A673 (cell line): ENCODE measurements at places on chromosomes 7 and 10.

GRCh38 chr10:132461683-132462231 is 64.8 kb downstream of the PWWP2B start:
- no peak overlapping the region for H3K27ac ChIP-seq
- no peaks in the 10 kb centered on the region for H3K36me3 ChIP-seq
- H3K27me3 ChIP-seq, result no peaks in the 10 kb centered on the region
- no peak for DNase-seq

GRCh38 chr10:118394301-118395200 is 52.4 kb upstream of the FAM204A start:
- H3K27me3 ChIP-seq, result peaks cover under 1% of the 10 kb centered on the region
- DNase-seq, result no peak
- H3K36me3 ChIP-seq, result no peaks in the 10 kb centered on the region

DNA sequence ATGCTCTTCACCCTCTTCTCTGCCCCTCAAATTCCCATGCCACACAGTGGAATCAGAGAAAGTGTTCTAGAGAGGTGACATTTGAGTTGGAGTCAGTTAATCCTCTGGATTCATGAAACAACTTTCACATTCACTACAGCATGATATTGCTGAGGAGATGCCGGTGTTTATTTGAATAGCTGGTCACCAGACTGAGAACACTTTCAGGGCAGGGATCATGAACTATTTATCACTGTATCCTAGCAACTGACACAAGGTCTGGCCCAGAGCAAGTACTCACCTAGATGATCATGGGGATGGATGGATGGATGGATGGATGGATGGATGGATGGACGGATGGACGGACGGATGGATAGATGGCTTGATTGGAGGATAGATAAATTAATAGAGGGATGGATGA is 116.7 kb upstream of the ZMIZ1 start:
- no peak overlapping the region for H3K27ac ChIP-seq
- no peak overlapping the region for H3K4me3 ChIP-seq
- H3K36me3 ChIP-seq, result no peaks in the 10 kb centered on the region
- no peak for DNase-seq
- H3K4me1 ChIP-seq, result peaks cover 6% of the 10 kb centered on the region

GRCh38 chr10:130427216-130427722 is 291.1 kb downstream of the GLRX3 start:
- H3K27me3 ChIP-seq, result no peaks in the 10 kb centered on the region
- no peak overlapping the region for H3K27ac ChIP-seq
- no peaks in the 10 kb centered on the region for H3K4me1 ChIP-seq

- H3K4me1 ChIP-seq, result no peaks in the 10 kb centered on the region
- H3K36me3 ChIP-seq, result no peaks in the 10 kb centered on the region
- no peaks in the 10 kb centered on the region for H3K27me3 ChIP-seq
- no peak overlapping the region for H3K4me3 ChIP-seq
Measured at GRCh38 chr10:85138046-85138445, 809.7 kb downstream of the CCSER2 start.
